ENCODE measurements at places on chromosomes 12 and 14.

DNA sequence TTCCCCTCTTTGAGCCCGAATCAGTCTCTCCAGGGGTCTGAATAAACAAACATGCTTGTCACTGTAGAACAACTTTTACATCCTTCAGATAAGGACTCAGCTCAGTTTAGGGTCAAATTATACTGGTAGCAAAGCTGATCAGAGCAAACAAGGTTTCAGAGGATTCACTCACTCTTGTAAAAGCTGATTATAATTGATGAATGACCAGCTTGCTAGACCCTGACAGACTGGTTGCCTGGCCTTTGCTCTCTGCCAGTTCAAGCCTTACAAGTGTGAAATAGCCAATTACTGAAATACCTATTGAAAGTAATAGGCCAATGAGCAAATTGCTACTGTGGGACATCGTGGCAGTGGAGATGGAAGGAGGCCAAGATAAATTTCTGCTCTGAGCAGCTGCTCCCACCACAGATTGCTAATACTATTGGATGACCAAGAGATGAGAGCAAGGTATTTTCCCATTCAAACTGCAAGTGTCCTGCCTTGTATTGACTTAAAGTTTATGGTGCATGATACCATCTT is 177.6 kb downstream of the PDZRN4 start:
- no peak for DNase-seq

DNA sequence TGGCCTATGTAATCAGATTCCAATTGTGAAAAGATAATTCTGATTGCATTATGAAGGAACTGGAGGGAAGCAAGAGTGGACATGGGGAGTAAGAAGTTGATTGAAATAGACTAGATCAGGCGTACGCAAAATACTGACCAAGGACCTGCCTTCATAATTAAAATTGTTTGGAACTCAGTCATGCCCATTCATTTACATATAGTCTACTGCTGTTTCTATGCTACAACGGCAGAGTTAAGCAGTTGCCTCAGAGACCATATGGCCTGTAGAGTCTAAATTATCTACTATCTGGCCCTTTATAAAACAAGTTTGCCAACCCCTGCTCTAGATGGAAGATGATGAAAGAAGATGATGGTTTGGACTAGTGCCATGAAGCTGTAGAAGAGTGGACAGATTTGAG is 170.0 kb upstream of the ARID2 start:
- DNase-seq = no peak

- no peak for DNase-seq
Measured at GRCh38 chr12:42432517-42433140, 106.7 kb downstream of the PPHLN1 start.

DNA sequence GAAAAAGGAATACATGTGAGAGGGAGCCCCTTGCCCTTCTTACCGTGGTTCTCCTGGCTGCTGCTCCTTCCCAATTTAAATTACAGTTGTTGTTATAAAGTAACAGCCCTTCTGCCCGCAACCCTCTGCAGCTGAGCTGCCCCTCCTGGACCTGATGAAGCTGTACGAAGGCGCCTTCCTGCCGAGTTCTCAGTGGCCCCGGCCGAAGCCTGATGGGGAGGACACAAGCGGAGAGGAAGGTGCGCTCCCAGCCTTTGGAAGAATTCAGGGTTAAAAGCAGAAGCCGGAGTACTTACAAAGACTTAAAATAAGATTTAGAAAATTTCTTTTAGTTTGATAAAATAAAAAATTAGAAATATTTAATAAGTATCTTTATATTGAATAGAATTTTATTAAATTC is 55.2 kb downstream of the EP400 start:
- DNase-seq = no peak

DNA sequence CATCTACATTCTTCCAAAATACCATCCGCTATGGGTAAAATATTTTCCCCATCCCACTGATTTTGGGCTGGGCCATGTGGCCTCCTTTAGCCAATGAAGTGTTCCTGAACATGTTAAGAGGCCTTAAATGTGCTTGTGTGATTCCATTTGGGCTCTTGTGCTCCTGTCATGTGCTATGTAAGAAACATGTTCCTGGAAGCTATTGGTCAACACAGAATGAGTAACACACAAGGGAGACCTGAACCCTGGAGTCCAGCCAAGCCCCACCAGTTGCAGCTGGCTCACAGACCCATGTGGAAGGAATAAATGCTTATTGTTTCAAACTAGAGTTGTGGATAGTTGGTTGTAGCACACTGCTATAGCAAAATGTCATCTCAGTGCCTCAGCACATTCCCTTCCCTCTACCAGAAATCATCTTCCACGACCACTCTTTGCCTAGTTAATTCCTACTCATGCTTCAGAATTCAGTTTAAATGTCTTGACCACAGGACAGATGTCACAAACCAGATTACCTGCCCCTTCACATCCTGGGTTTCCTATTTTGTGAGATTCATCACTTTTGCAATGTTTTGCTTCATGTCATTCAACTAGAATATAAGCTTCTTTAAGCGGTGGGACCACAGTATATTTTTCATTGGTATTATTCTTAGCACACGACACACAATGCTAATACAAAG is 217.3 kb upstream of the EEA1 start:
- DNase-seq = no peak

DNA sequence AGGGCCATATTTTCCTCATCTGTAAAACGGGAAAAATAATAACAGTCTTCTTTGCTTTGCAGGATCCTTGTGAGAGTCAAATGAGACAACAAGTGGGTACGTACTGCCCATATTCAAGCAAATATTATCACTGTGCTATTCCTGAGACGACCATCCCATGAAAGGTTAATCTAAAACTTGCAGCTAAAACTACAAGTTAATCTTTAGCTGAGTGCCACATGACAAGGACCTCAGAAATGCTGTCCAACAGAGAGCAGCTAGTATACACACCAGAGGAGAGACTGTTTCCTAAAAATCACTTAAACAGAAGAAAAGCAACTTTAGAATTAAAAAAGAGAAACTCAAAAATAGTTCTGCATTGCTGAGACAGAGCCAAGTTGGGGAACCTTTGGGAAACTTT is 162.7 kb upstream of the TMTC2 start:
- no peak for DNase-seq

- no peak for DNase-seq
Measured at GRCh38 chr14:79730953-79731352, 480.4 kb downstream of the DIO2 start.

GRCh38 chr12:96729886-96730285 is 177.2 kb upstream of the NEDD1 start:
- DNase-seq = no peak

DNA sequence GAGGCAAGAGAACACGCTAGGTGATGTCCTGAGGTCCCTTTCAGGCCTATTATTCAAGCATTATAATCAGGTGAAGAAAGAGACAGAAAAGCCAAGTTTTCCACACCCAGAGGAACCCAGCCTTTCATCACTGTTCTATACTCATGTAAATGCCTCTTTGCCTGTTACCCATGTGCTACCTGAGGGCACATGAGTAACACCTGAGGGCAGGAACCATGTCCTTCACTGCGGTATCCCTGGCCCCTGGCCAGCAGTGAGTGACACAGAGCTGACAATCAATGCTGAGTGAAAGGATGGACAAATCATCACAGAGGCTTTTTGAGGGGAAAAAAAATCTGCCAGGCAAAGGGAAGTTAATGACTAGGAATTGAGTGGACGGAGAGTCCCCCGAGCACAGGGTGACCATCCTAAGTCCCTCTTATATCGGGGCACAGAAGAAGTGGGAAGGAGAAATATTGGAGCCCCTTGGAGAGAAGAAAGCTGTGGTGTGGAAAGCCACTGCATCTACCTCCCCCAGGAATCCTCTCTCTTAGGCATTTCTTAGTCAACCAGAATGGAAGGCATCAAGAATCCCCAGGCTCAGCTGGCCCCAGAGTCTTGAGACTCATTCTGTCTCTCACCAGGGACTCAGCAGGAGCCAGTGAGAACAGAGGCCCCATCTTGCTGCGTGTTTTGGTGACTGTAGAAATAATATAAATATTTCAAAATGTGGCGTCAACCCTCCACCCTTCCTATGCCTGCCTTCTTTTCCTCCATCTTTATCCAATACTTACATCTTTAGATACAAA is 212.9 kb downstream of the DPF3 start:
- DNase-seq = no peak

DNA sequence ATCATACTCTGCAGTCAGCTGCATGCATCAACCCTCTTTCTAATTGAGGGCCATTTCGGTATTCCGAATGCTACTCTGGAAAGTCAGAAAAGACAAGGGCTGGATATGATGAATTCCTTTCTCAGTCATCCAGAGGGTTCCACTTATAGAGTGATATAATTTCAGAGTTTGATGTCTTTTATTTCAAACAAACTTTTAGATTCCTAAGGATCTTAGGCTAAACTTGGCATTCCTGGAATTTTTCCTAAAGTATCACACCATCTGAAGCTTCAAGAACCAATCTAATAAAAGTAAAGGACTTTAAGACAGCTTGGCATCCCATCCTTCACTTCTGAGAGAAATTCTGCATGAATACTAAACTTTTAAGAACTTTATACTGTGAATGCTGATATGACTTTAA is 69.3 kb upstream of the KCNJ8 start:
- no peak for DNase-seq

- no peak for DNase-seq
Measured at GRCh38 chr14:64604001-64604400, 54.2 kb downstream of the PPP1R36 start.

- no peak for DNase-seq
Measured at GRCh38 chr12:75455839-75456238, 24.7 kb upstream of the GLIPR1 start.

DNA sequence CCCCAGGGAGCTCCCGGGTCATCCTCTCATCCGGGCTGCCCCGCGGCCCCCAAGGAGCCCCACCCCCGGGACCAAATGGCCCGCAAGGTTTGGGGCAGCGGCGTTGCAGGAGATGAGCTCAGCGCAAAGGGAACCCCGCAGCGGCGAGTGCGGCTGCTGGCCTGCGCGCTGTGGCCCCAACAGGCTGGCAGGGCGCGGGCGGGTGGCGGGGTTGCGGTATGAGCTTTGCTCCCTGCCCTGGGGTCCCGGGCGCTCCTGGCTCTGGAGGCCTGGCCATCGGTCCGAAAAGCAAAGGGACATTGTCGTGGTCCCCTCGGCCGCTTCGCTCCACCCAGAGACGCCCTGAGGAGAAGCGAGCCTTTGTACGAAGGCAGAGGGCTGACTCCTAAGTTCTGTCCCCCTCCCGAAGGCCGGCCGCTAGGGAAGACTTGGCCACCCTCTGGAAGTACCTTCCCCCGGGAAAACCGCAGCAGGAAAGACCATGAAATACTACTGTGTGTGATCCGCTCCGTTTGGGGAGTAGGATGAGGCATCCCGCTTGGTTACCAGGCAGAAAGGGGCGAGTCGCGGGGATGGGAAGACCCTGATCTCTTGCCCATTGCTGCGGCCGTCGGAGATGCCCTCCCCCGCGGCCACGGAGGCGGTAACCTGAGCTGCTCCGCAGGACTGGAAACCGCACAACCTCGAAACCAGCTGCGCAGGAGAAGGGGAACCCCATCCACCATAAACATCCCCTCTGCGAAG is 620 bp upstream of the NID2 start:
- DNase-seq = peak; percentile 26

GRCh38 chr12:83005534-83006197 is 319.0 kb downstream of the TMTC2 start:
- no peak for DNase-seq

DNA sequence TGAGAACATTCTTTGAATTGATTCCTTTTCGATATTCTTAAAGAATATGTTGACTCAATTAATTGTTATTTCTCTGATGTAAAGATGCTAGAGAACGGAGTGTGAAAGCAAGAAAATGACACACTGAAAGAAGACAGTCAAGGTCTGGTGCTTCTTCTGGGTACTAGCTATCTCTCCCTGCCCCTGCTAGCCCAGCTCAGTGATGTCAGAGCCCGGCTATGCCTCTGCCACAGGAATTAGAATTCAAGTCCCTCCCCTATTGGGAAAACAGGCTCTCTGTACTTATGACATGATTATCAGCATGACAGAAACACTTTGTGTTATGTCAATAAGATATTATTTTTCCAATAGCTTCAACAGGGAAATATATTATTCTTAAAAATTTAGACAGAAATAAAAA is 252.4 kb downstream of the KCNC2 start:
- no peak for DNase-seq

- no peak for DNase-seq
Measured at GRCh38 chr14:81474685-81475324, 58.8 kb downstream of the SEL1L start.

DNA sequence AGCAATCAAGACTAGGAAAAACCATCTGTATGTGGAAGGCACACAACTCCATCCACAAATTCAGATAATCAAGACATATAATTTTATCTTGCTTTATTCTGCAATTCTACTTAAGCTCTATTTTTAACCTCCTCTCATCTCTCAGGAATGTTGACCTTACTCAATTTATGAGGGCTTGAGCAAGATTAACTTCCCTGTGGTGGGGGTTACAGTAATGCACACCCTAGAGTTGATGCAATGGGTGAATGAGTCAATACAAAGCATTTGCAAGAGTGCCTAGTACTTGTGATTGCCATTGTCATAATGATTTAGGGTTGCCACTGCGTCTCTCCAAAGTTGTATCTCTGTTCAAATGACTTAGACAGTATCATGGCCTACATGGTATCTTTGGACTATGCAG is 1598.4 kb upstream of the TMEM132C start:
- DNase-seq = no peak

DNA sequence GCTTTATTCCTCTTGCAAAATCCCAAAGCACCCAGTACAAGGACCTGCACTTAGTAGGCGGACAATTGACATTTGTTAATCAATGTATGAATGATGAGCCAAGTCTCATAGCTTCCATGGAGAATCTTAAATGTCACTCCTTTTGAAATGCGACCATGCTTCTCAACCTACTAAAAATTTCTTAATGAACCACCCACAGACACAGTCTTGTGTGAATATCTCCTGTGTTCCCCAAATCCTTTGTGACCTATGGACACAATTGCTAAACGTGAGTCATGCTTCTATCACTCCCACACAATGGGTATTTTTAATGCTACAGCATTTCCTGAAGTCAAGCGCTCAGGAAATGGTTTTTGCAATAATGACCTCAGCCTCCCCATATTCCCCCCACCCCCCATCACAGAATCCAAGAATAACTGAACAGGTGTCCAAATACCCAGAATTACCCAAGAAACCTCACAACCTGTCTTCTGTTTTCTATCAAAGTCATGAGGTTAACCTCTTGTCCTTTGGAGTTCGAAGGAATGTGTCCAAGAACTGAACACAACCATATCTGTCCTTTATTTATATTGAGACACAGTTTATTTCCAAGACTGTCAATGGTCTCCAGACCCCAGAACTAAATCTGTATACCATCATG is 163.6 kb upstream of the PLEKHG7 start:
- DNase-seq = no peak

All from activated CD4-positive, alpha-beta T cell treated with anti-CD3 and anti-CD28 coated beads, Interleukin-2, amount 50 U/mL, for 48 hours (primary cell).